ENCODE measurements at places on chromosomes 7 and 10.

GRCh38 chr10:90461437-90462155 is 396.2 kb downstream of the HTR7 start:
- DNase-seq, result no peak

DNA sequence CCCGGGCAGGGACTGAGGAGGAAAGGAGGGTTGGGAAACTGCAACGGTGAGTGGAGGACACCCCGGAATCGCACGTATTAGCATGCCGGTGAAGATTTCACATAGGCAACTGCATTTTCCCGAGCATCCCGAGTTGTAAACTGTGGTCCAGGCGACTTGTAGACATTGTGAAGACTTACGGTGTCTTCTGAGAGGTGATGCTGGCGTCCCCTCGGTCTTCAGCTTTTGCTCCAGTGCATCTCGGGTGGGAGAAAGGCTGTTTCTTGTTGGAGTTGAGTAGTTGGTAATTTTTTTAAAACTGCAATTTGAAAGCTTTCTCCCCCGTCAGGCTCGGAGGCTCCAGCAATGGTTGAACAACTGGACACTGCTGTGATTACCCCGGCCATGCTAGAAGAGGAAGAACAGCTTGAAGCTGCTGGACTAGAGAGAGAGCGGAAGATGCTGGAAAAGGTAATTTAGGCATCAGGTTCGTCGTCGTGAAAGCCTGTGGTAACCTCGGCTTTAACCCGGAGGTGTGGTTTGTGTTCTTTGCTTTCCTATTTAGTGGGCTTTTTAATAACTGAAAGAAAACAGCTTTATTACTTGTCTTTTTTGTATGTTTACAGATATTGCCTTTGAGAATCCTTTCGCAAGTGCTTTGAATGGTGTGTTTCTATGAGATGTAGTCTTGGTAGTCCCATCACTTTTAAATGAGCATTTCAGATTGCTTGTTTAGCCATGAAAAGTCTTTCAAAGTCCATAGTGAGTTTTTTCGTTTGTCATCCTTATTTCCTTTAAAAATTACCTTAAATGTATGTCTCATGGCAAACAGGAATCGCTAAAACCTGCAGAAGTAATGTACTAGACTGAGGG is 687 bp downstream of the HELLS start:
- DNase-seq, result no peak

- DNase-seq, result no peak
These were observed 4.1 kb upstream of the MINDY3 start for GRCh38 chr10:15864419-15864818.

GRCh38 chr10:80448209-80448942 is 5.7 kb upstream of the TSPAN14 start:
- DNase-seq, result no peak

- DNase-seq, result no peak
These were observed 2.2 kb upstream of the IGFBP3 start for GRCh38 chr7:45923290-45923689.
